Cortex of kidney (tissue), 1 donor: ENCODE measurements at places on chromosomes 3 and 15.

DNA sequence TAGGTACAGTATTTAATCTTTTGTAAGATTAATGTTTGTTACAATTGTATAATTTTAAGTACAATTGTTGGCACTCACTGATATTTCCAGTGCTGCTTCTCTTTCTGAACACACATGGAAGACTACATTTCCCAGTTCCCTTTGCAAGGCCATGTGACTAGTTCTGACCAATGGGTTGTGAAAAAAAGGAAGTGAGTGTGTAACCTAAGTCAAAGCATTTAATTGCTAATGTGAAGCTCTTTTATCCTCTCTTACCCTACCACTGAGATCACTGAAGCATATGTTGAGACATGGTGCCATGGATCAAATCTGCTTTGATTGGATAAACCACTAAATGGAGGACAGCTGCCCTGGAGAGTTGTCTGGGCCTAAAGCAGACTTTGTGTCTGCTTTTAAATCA is 83.9 kb upstream of the PLXND1 start:
- no peak for DNase-seq

DNA sequence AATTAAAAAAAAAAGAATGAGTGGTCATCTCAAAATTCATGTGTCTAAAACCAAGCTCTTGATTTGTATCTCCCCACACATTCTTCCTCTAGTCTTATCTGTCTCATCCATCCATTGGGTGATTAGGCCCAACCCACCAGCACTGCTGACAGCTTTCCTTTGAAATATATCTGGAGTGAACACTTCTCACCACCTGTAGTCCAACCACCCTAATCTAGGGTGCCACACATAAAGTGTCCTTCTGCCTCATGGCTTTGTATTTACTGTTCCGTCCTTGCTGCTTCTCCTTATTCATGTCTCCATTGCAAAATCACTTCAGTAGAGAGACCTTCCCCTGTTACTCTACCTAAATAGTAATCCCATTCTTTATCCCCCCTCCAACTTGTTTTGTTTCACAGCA is 82.4 kb upstream of the PTX3 start:
- DNase-seq = no peak

- no peak for DNase-seq
Observed at GRCh38 chr3:190577225-190577624, 63.3 kb downstream of the IL1RAP start.

DNA sequence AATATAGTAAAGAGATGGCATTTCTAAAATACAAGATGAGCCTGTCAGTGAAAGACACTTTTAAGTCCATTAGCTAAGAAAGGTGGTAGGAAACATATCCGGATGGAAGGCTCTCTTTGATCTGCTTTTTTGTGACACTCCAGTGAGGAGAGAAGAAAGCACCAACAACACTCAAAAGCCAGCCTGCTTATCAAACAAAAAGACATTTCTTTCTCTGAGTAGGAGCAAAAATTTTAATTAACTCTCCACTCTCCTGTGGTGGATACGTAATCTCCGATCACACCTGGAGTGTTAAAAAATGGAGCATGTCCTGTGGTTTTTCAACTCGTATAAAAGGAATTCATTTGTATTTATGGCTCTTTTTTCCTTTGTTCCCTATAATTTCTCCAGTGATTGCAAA is 65.3 kb downstream of the OXNAD1 start:
- no peak for DNase-seq

DNA sequence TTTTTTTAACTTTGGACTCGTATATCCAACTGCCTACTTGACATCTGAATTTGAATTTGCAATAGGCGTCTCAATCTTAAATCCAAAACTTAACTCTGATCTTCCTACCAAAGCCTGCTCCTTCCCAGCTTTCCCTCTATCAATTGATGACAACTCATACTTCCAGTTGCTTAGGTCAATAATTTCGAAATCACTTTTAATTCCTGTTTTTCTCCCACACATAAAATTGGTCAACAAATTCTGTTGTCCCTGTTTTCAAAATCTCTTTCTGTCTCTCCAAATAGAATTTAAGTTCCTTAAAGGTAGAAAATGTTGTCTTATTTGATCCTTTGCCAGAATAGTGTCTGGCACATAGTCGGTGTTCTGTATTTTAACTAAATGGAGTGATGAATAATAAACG is 332.4 kb downstream of the SATB1 start:
- no peak for DNase-seq

DNA sequence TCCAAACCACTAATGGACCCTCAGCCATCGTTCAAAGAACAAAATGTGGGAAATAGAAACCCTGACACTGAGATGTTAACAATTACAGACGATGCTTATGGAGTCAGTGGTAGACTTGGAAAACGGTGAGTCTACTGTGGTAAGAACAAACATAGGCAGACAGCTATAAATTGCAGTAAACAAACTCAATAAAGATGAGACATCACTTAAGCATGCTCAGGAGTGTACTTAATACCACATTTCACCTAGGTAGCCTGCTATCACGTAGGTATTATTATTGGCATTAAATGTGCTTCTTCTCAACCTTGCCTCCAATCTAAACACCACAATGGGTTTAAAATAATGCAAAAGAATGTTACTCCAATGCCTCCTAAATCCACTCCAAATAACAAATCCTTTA is 2.5 kb downstream of the OSBPL10 start:
- DNase-seq = no peak

DNA sequence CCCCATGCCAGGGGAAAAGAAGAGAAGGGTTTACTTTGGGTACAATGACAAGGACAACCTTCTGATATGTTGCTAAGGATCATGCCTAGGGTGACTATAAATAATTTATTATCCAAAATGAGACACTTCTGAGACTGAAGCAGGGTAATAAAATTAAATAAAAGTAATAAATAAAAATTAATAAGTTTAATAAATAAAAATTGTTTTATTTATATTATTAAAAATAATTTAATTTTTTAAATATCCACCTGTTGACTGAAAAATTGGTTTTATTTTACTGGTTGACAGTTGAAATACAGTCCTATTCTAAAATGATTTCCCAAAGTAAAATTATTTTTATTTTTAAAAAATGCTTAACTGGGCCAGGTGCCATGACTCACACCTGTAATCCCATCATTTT is 102.0 kb downstream of the FHIT start:
- DNase-seq = no peak

GRCh38 chr3:49199900-49200281 is 28.5 kb downstream of the KLHDC8B start:
- no peak for DNase-seq

DNA sequence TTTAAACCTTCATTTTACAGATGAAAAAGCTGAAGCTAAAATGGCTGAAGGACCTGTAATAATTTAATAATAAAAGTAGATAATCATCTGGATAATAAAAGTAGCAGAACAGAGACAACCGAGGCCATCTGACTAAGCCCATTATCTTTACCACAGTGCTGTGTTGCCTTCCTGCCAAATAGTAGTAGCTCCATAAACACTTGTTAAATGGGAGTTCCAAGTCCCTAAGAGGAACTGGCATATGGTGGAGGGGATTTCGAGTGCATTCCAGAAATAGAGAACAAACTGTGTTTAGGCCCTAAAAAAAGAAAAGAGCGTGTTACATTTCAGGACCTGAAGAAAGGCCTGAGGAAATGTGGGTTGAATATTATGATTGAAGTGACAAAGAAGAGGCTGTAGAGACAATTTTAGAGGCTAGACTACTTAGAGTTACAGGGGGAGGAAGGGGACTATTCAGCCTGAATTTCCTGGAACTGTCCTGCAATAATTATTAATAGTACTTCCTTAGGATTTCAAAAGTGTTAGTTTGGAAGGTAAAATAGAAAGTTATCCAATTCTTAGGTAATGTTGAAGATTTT is 424.3 kb downstream of the ROBO2 start:
- no peak for DNase-seq

DNA sequence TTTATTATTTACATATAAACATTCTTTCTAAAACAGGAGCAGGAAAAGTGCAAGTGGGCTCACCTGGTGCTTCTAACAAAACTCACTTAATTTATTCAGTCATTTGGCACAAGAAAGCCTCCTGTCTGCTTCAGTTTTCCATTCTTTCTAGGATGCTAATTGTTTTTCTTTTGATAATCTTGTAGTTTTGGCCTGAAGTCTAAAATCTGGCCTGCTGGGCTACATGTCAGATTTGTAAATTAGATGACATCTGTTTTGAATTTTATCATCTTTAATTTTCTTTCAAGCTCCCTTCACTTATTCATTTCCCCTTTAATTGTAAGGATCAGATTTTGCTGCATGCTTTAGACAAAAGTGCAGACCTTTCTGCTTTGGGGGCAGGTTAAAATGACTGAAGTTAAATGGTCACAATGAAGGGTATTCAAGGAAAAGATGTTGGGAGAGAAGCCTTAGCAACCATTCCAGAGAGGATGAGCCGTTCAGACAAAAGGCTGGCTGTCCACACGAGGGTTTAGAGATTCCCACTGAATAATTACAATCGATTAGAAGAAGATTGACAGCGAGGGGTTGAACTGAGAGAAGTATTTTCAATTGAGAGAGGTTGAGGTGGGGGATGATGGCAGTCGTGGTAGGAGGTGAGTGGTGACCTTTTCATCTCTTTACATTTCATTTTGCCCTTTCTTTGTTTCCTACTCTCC is 59.9 kb upstream of the PTX3 start:
- DNase-seq = no peak

DNA sequence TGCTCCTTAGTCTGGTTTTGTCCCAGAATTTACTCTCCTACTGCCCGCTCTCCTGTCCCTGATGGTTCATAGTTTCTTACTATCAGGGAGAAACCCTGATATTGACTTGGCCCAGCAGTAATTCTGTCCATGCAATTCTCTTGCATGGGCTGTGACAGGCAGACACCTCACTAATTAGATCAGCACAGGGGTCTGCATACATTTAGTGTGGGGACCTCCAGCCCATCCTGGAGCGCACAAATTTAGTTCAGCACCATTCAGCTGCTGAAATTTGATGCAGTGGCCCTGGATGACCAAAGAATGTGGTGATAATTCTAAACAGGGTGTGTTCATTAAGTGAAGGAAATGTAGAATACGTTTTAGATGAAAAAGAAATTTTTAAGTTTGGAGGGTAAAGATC is 555.5 kb upstream of the TBL1XR1 start:
- DNase-seq = no peak

- no peak for DNase-seq
Observed at GRCh38 chr15:89068325-89068784, 19.9 kb upstream of the ABHD2 start.
